ENCODE measurements at places on chromosomes 1 and 21. TPM values are rescaled to one million over a fixed set of nuclear protein-coding genes. Genes with fewer than 3 reads are reported as not detected.

The PIK3R3 gene
- total RNA-seq = 34.3 TPM

The ADCY10 gene
- total RNA-seq = 0.29 TPM

The CALML6 gene
- not detected for total RNA-seq

DNA sequence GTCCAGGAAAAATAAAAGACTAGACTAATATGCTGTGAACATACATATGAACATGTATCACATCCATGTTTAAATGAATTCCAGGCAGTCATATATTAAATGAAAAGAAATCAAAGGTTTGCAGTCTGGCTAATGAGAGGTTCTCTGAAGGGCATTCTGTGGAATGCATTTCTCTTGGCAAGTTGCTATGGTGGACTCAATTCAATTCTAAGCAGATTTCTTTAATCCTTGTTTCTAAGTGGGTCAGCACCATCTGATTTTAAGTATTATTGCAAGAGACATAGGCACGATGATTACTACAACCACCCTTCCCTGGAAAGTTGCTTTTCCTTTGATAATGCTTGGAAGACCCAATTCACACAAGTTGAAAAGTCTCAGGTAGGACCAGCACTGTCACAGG is 23.9 kb upstream of the ABCA4 start:
- peaks cover 5% of the 10 kb centered on the region for H3K4me1 ChIP-seq
- H3K27ac ChIP-seq = no peak overlapping the region
- no peaks in the 10 kb centered on the region for H3K27me3 ChIP-seq
- H3K4me3 ChIP-seq = no peak overlapping the region
- no peak for DNase-seq

DNA sequence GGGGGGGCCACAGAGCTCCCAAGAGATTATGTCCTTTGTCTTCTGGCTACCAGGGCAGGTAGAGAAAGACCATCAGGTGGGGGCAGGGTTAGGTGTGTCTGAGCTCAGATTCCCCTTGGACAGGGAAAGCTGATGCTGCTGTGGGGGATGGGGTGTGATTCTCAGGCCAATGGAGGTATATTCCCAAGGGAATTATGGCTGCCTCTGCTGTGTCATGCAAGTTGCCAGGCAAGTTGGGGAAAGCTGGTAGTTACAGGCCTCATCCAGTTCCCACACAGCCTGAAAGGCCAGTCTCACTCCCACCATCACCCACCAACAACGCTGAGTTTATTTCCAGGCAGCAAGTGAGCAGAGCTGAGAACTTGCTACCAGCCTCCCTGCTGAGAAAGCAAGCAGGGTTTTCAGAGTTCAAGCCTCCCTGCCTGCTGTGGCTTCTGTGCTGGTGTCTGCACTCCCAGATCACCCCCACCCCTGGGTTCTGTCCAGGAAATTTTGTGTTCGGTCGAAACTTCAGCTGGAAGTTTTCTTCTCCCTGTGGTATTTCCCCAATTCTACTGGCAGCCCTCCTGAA is 21.3 kb downstream of the IFI16 start:
- H3K4me1 ChIP-seq = peaks cover 22% of the 10 kb centered on the region
- H3K27ac ChIP-seq = no peak overlapping the region
- peaks cover 7% of the 10 kb centered on the region for H3K36me3 ChIP-seq
- H3K27me3 ChIP-seq = no peaks in the 10 kb centered on the region

- DNase-seq = no peak
- peaks cover 6% of the 10 kb centered on the region for H3K4me1 ChIP-seq
- peaks cover 12% of the 10 kb centered on the region for H3K36me3 ChIP-seq
- H3K4me3 ChIP-seq = no peak overlapping the region
- H3K27ac ChIP-seq = no peak overlapping the region
These were observed 31.3 kb downstream of the SMAP2 start for GRCh38 chr1:40404670-40405462.

GRCh38 chr1:10824821-10825540 is 28.5 kb upstream of the CASZ1 start:
- H3K27ac ChIP-seq = no peak overlapping the region
- H3K4me3 ChIP-seq = no peak overlapping the region
- peaks cover 5% of the 10 kb centered on the region for H3K4me1 ChIP-seq
- no peaks in the 10 kb centered on the region for H3K36me3 ChIP-seq
- no peak for DNase-seq
- peaks cover 33% of the 10 kb centered on the region for H3K27me3 ChIP-seq

GRCh38 chr1:26375081-26375480 is 2.5 kb upstream of the ZNF683 start:
- no peak overlapping the region for H3K4me3 ChIP-seq
- peaks cover 23% of the 10 kb centered on the region for H3K27me3 ChIP-seq
- H3K4me1 ChIP-seq = no peaks in the 10 kb centered on the region
- H3K36me3 ChIP-seq = no peaks in the 10 kb centered on the region
- no peak overlapping the region for H3K27ac ChIP-seq

DNA sequence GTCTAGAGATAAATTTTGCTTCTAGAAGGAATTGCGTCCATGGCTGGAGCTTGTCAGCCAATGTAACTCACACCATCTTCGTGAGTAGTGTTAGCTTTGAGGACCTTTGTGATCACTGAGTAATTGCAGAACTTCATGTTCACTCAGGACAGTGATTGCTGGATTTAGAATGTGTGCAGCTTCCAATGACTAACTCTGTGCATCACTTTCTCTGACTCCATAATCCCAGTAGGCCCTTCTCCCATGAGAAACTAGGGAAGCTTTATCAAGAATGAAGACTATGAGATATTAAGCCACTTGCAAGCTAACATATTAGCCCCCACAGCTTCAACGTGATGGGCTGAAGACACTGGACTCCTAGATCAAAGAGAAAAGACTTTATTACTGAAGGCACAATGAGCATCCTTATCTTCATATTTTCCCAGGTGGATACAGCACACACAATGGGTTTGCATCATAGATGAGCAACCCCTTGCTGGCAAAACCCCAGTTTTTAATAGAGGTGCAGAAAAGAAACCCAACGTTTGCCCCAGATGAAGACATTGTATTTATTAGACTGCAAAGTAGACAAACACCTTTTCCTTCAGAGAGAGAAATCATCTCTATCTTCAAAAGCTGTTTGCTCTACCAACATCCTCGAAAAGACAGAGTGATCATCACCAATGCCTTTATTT is 561.0 kb downstream of the LTN1 start:
- no peak overlapping the region for H3K27ac ChIP-seq
- H3K27me3 ChIP-seq = no peaks in the 10 kb centered on the region
- H3K4me3 ChIP-seq = no peak overlapping the region

DNA sequence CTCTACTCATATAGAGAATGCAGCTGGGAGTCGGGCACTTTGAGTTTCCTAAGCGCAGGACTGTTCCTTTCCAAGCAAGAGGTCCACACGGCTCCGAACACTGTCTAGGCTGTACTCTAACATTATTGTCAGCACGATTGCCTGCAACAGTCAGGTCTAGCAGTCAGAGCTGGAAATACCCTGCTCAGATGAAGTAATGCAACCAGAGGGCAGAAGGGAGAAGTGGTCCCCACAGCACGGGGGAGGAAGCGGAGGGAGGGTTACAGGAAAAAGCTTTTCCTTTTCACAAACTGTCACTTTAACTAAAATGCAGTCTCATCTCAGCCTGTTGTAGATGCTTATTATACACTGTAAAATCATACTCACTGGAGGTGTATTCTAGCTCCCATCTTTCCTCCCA is 98.9 kb upstream of the SLC44A3 start:
- no peak overlapping the region for H3K27ac ChIP-seq
- H3K36me3 ChIP-seq = no peaks in the 10 kb centered on the region
- H3K4me1 ChIP-seq = no peaks in the 10 kb centered on the region
- H3K27me3 ChIP-seq = no peaks in the 10 kb centered on the region

DNA sequence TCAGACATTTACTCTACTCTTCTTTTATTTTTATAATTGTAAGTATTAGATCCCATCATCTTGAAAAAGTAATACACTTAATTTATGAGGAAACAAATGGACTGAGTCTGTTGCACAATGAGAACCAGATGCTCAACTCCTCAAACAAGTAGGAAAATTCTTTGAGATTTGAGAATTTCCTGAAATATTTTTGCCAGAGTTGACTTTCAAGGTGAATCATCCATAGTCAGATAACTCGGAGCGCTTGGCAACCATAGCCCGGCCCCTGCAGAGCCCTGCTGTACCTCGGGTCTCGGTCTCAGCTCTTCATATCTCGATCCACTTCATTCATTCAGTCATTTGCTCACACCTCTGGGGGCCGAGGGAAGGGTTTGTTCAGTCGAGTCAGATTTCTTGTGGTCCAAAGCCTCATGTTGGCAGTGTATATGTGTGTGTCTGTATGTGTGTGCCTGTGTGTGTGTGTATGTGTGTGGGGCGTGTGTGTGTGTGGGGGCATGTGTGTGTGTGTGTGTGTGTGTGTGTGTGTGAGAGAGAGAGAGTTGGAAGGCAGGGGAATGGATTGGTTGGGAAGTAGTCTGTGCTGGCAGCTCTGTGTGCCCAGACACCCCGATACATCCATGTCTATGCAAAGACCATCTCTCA is 18.1 kb upstream of the PCP4 start:
- H3K27ac ChIP-seq = no peak overlapping the region
- H3K4me3 ChIP-seq = no peak overlapping the region
- DNase-seq = peak; percentile 80
- H3K36me3 ChIP-seq = no peaks in the 10 kb centered on the region
- H3K27me3 ChIP-seq = no peaks in the 10 kb centered on the region
- no peaks in the 10 kb centered on the region for H3K4me1 ChIP-seq

- no peaks in the 10 kb centered on the region for H3K36me3 ChIP-seq
- no peaks in the 10 kb centered on the region for H3K27me3 ChIP-seq
- H3K4me3 ChIP-seq = no peak overlapping the region
- H3K27ac ChIP-seq = peak overlapping the region; percentile 91
- H3K4me1 ChIP-seq = peaks cover 37% of the 10 kb centered on the region
These were observed 96.6 kb upstream of the ERRFI1 start for GRCh38 chr1:8122477-8123407.

Measured in esophagus muscularis mucosa (tissue), 4 donors.